ENCODE measurements at places on chromosomes 1 and 21.
A peak's percentile ranks its signal among the peaks of the same experiment; 100 is the strongest.

GRCh38 chr1:42206164-42206563, 41.6 kb upstream of the GUCA2A start:
- DNase-seq: no peak

DNA sequence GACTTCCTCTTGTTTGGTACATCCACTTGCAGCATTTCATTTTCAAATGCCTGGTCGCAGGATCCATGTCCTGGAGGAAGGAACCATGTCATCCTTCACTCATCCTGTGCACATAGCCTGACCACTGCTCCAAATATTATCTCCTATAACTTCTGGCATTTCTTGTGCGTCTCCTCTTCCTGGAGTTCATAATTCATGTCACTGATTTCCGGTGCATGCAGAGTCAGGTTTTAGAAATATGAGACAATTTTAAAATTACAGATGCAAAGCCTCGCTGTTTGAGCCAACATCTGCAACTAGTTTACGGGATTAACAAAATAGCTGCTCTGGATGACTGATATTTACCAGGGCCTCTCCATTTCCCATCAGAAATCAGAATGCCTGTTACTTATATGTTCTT, 268.1 kb downstream of the DNM3 start:
- DNase-seq: no peak

DNA sequence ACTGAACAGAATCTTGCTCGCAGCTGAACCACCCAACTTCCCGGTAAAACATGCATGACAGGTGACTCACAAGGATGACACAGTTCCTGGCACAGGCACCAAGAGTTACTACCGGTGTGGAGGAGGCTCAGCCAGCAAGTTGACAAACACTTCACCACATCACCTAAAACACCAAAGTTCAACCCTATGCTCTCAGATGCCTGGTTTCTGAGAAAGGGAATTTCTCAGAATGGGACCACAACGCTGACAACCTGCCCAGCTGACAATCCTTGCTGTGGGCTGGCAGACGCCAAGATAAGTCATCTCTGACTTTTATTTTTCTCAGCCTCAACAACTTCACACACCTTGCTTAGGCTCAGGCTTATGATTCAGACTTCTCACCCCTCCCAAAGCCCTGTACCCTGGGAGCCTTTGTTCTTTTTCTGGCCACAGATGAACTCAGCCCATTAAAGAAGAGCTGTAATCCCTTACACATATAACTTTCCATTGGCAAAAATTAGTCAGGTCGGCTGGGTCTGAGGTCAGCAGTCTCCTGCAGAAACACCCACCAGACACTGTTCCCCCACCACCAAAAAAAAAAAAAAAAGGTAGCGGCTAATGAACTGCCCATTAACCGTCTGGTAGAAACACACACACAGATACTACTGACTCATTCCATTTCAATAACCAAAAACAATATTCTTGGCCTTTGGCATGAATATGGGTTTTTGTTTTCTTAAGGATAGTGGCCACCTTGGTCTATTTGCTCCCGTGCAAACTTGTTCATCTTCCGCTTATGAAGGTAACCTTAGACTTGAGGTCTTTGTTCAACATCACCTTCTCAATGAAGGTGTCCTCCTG, 10.8 kb upstream of the TIAM1 start:
- peak; percentile 67 for DNase-seq

GRCh38 chr1:228490120-228491078, 3.2 kb downstream of the RNF187 start:
- DNase-seq: no peak

DNA sequence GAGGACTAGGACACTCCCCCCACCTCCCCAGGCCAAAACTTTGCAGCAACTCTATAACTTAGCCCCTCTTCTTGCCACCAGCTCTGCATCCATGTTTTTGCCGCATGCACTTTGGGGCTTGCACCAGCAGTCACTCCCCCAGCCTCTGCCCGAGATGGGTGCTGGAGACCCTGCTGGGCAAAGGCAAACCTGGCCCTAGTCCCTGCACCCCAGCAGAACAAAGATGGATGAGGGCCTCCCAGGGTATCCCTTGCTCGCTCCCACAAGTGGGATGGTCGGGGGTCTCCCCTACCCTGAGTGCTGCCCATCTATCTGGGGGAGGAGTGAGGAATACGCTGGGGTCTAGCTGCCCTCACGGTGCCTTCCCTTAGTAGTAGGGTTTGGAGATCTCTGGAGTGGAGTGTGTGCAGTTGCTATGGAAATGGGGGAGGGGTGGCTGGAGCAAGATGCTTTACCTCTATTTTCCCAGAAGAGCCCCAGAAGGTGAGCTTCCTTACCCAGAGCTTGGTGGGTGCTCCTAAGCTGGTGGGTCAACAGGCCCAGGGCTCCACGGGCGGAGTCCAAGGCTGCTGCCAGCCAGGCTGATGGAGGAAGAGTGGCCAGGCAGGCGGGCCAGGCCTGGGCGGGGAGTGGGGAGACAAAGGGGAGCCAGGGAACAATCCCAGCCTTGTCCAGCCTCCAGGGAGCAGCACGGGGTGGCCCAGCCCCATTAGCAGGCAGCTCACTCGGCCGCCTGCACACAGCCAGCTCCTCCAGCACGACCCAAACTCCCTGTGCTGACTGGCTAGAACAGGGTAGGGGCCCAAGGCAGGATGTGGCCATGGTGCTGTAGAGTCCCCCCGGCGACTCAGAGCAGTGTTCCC, at the start of gene PAQR6:
TSS of gene PAQR6 (minus strand) at position 597 of the 863 bp plus-strand sequence. CDS start 1,325 bp downstream, outside the sequence.
- no peak for DNase-seq

- no peak for DNase-seq
These were observed 34.3 kb downstream of the TRABD2B start for GRCh38 chr1:47962750-47963492.

GRCh38 chr1:214446772-214447556, 104.4 kb downstream of the PTPN14 start:
- DNase-seq: no peak

- DNase-seq: no peak
These were observed 116.3 kb downstream of the NAV1 start for GRCh38 chr1:201655243-201655642.

DNA sequence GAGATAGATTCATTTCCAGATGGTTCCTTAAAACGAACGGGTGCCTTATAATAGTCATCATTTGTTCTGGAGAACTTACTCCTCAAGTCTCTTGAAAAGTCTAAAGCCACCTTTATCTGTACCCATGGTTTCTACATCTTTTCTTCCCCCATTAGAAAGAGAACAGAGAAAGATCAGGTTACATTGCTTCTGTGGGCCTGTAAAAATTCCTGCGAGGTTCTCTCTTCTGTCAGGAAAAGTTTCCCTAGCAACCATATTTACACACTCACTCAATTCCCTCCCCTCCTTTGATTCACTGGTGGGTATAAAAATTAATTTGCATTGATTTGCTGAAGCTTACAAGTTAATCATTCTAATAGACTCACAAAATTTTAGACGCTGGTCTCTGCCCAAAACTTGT, 6.7 kb downstream of the PHC2 start:
- no peak for DNase-seq

DNA sequence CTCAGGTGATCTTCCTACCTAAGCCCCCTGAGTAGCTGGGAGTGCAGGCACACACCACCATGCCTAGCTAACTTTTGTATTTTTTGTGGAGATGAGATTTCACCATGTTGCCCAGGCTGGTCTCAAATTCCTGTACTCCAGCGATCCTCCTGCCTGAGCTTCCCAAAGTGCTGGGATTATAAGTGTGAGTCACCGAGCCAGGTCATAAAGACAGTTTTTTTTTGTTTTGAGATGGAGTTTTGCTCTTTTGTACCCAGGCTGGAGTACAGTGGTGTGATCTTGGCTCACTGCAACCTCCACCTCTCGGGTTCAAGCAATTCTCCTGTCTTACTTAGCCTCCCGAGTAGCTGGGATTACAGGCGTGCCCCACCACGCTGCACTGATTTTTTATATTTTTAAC, 42.1 kb downstream of the KIF1B start:
- no peak for DNase-seq

DNA sequence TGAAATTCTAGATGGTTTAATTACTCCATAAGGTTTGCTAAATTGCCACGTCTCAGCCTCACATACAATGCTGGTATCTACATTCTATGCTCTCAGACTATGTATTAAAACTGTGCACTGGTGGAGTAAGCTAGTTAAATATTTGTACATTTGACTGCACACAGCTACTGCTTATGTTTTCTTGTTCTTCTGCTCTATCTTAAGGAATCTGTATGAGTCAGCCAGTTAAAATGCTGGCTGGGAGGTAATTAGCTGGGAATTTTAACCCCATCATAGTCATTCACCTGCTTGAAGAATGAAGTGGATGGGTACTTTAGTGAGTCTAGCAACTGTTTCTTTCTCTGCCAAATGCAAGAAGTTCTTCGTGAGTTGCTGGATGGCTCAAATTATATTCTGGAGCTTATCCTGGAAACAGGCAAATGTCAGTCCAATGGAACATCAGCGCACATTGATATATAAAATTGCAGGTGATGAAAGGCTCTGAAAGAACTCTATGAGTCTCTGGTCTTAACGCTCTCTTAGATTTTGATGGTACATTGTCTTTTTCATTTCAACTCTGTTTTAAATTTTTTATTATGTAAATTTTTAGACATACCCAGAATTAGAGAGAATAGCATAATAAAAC, 83.4 kb downstream of the BACH1 start:
- no peak for DNase-seq

DNA sequence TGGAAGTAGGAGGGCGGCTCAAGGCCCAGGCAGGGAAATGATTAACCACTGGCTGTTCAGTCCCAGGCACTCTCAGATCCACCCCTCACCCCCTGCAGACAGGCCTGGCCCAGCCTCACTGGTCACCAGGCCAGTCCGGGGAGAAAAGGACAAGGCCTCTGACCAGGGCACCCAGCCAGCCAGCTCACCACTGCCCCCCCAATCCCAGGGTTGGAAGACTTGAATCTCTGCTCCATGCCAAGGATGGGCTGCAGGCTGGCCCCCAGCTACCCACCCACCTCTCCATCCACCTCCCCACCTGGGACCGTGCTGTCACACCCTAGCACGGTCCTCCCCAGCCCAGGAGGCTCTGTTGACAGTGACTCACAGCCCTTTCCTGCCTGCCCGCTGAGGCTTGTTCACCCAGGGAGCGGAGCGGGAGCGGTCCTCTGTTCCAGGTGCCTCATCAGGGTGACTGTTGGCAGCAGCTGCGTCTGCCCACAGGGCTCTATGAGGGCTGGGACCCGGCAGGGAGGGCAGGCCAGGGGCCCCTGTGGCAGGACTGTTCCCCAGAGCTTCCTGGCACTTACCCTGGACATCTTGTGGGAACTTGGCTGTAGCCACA, 2.2 kb downstream of the LAD1 start:
- DNase-seq: no peak

- DNase-seq: no peak
These were observed at the start of gene NPPA for GRCh38 chr1:11847667-11848372. TSS of gene NPPA (minus strand) at chr1:11847783. CDS start at chr1:11847684, 99 bp downstream.

GRCh38 chr1:114108751-114109255, 44.9 kb downstream of the SYT6 start:
- no peak for DNase-seq

GRCh38 chr1:203172184-203173010, 3.2 kb downstream of the MYBPH start:
- peak; percentile 2 for DNase-seq
